ENCODE measurements at places on chromosomes 16 and 17. TPM values are rescaled to one million over a fixed set of nuclear protein-coding genes. Genes with fewer than 3 reads are reported as not detected.

PPM1E gene
- 0.34 TPM for polyA plus RNA-seq

NOMO2 gene
- 202 TPM for polyA plus RNA-seq

SLC16A13 gene
- polyA plus RNA-seq = 2.5 TPM

TP53TG3F gene
- polyA plus RNA-seq = 0.02 TPM

KRT17 gene
- polyA plus RNA-seq = 0.19 TPM

EVI2A gene
- polyA plus RNA-seq = 1.9 TPM

CENPX gene
- polyA plus RNA-seq = 255 TPM

SBK1 gene
- 0.36 TPM for polyA plus RNA-seq

NPW gene
- 0.62 TPM for polyA plus RNA-seq

TSPOAP1 gene
- polyA plus RNA-seq = 1.9 TPM

TNP2 gene
- not detected for polyA plus RNA-seq

HNF1B gene
- polyA plus RNA-seq = not detected

MYOCD gene
- not detected for polyA plus RNA-seq

HOXB5 gene
- not detected for polyA plus RNA-seq

SLC25A10 gene
- 29.9 TPM for polyA plus RNA-seq

CD19 gene
- polyA plus RNA-seq = not detected

MYH8 gene
- polyA plus RNA-seq = not detected

- peak; percentile 88 for DNase-seq
Observed at GRCh38 chr17:73770115-73770848, 126.0 kb upstream of the SDK2 start.

- DNase-seq = no peak
Observed at GRCh38 chr16:90026135-90026534, 6.9 kb upstream of the DBNDD1 start.

GRCh38 chr17:50051082-50051576 lies 4.8 kb upstream of the ITGA3 start:
- no peak for DNase-seq

GRCh38 chr17:45584092-45585036 lies 93.8 kb upstream of the PLEKHM1 start:
- peak; percentile 83 for DNase-seq

GRCh38 chr17:1412185-1413110 lies 12.4 kb upstream of the YWHAE start:
- DNase-seq = no peak

GRCh38 chr16:68420366-68420942 lies 27.9 kb downstream of the SMPD3 start:
- no peak for DNase-seq

DNA sequence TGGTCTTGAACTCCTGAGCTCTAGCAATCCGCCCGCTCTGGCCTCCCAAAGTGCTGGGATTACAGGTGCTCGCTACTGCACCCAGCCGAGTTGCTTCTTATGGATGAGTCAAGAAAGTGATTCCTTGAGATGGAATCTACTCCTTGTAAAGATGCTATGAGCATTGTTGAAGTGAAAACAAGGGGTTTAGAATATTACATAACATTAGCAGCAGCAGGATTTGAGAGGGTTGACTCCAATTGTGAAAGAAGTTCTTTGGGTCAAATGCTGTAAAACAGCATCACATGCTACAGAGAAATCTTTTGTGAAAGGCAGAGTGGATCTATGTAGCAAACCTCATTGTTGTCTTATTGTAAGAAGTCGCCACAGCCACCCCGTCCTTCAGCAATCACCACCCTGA lies 72.7 kb downstream of the NT5M start:
- no peak for DNase-seq

DNA sequence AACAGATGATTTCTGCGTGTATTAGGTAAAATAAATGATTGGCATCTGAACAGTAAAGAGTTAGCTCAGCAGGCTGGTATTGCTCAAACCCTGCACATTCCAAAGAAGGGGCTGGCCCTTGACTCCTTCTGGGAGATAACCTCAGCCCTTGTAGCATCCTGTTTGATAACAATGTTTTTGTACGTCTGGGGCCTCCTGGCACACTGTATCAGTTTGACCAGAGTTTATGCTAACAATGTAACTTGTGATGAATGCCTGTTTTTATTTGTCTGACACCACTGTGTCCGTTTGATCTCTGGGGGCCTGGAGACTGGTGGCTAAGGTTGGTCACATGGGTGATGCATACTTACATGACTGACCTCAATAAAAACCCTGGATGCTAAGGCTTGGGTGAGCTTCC lies 43.8 kb upstream of the NDRG4 start:
- DNase-seq = no peak

- DNase-seq = no peak
Observed at GRCh38 chr17:71412803-71413202, 708.0 kb upstream of the SOX9 start.

GRCh38 chr17:40417258-40417608 lies 463 bp downstream of the TOP2A start:
- DNase-seq = no peak

- DNase-seq = no peak
Observed at GRCh38 chr17:11747441-11747840, 149.2 kb downstream of the DNAH9 start.

DNA sequence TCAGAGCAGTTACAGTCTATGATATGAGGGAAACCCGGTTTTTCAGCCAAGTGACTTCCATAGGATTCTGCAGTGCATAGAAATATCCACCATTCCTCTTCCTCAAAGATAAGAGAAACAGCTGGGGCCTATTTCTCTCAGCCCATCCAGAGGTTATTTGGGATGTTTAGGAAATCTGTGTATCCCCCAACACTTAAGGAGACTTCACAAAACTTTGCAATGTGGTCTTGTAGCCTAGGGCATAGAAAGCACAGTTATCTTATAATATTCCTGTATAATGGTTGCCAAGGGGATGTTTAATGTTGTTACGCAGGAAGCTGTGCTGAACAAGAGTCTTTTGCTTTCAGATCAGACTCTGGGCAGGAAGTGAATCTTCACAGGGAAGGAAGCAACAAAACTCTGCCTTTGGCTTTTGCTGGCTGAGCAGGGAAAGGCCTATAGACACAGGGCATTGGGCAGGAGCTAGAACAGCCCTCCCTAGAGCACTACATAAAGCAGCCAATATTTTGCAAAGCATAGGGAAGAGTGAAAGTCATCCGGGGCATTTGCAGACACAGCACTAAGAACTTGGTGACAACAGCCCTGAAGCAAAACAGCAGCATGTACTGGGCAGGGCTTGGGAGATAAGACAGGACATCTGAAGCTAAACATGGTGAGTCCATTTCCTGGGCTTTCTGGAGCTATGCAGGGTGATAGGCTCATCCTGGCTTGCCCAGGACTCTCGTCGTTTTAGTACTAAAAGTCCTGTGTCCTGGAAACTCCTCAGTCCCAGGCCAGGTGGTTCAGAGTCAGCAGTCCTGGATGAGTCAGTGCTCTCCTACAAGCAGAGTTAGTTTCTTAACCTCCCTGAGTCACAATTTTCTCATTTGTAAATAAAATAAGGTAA lies 18.7 kb upstream of the BEAN1 start:
- DNase-seq = peak; percentile 49

DNA sequence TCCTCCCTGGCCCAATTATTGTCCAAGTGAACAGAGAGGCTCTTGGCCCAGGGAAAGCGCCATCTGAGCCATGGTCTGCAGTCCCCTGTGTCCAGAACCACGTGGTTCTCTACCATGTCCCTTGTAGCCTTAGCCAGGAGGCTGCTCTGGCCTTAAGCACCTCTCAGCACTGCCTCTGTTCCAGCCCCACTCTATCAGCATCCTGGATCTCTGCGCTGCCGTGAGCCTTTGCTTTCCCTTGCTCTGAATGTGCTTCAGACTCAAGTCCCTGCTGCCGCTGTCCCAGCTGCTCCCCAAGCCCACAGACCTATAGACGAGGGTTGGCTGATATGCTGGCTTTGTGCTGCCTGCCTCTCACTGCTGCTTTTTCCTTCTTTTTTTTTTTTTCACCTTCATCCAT lies 33.9 kb downstream of the CYB561 start:
- no peak for DNase-seq

DNA sequence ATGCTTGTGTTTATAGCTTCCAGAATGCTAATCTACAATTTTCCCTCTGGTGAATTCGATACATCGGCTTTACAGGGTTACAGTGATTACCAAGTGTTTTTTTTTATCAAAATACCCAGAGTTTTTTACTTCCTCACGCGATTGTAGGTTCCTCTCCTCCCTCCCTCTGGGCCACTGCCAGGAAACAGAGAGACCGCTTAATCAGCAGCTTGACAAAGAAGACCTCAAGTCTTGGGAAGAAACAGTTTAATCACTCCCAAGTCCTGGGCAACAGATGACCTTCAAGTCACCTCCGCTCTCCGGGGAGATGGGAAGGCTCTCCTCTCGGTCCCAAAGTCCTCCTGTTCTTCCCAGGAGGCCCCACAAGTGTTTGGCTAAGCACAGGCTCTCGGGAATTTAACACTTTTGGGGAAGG lies 23.5 kb downstream of the SMTNL2 start:
- no peak for DNase-seq

DNA sequence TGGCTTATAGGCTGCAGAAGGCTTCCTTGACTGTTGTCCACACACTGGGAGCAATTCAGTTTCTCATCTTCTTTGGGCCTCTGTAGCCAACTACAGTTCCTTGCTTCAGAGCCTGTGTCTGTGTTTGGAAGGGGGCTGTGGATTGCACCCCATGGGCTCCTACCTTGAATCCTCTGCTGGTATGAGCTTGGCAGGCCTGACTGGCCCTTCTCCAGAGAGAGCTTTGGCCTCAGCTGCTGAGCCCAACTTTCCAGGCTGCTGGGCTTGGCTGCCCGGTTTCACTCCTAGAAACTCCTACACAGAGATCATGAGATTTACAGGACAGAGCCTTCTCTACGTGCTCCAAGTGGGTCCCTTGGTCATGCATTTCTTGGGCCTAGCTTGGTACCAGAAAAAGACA lies 354.4 kb downstream of the SNX29 start:
- no peak for DNase-seq

GRCh38 chr17:66715076-66715675 lies 119.7 kb upstream of the CACNG5 start:
- no peak for DNase-seq

GRCh38 chr16:30065943-30066760 lies 592 bp downstream of the ALDOA start:
- DNase-seq = peak; percentile 31

GRCh38 chr16:67387479-67388079 lies 5.7 kb downstream of the TPPP3 start:
- no peak for DNase-seq

- no peak for DNase-seq
Observed at GRCh38 chr17:40059729-40060475, 2.9 kb upstream of the THRA start.

DNA sequence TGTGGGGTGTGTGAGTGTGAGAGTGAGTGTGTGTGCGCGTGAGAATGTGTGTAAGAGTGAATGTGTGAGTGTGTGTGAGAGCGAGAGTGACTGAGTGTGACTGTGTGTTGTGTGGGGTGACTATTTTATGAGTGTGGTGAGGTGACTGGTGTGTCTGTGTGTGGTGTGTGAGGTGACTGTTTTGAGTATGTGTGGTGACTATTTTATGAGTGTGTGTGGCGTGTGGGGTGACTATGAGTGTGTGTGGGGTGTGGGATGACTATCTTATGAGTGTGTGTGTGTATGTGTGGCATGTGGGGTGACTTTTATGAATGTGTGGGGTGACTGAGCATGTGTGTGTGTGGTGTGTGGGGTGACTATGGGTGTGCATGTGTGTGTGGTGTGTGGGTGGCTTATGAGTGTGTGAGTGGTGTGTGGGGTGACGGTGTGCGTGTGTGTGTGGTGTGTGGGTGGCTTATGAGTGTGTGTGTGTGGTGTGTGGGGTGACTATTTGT lies 152.9 kb upstream of the PLCG2 start:
- DNase-seq = no peak

DNA sequence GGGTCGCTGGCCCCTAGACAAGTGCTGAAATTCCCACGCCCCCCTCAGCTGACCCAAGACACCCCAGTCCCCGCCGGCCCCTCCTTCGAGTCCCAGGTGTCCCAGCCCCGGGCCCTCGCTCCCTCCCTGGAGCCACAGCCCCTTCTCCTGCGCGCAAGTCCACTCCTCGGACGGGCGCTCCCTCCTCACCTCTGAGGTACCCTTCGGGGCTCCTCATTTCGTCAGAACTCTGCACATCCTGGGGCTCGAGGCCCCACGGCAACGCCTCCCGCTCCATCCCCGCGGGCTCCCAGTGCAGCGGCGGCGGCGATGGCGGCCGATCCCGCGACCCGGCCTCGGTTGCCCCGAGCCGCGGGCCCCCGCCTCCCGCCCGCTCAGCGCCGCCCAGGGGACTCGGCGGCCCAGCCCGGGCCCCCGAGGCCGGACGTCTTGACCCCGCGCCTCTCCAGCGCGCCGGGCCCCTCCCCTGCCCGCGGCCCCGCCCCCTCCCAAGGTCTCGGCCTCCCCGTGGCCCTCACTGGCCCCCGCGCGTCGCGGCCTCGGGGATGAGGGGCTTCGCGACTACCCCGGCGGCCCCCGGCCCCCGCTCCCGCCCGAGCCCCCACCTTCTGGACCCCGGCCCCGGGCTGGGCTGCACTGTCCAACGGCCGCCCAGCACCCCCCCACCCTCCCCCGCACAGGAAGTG lies at the start of gene ZNF768:
Gene ZNF768, minus strand, starts transcription at position 430 of the 686 bp plus-strand sequence. Its CDS starts 153 bp downstream, at position 277.
- peak; percentile 94 for DNase-seq

GRCh38 chr17:57084802-57085447 lies at the start of gene AKAP1:
Gene AKAP1 (plus strand): TSS chr17:57085246. CDS start chr17:57105465, 20,219 bp downstream.
- peak; percentile 100 for DNase-seq

- no peak for DNase-seq
Observed at GRCh38 chr17:49357516-49357915, 4.5 kb downstream of the ZNF652 start.

GRCh38 chr17:1438593-1439083 lies 17.4 kb downstream of the CRK start:
- DNase-seq = no peak

- no peak for DNase-seq
Observed at GRCh38 chr16:46739934-46740333, 8.2 kb downstream of the MYLK3 start.

GRCh38 chr16:71460941-71461340 lies 1.1 kb downstream of the ZNF23 start:
- DNase-seq = no peak

- no peak for DNase-seq
Observed at GRCh38 chr16:50814541-50814940, 72.7 kb downstream of the CYLD start.

DNA sequence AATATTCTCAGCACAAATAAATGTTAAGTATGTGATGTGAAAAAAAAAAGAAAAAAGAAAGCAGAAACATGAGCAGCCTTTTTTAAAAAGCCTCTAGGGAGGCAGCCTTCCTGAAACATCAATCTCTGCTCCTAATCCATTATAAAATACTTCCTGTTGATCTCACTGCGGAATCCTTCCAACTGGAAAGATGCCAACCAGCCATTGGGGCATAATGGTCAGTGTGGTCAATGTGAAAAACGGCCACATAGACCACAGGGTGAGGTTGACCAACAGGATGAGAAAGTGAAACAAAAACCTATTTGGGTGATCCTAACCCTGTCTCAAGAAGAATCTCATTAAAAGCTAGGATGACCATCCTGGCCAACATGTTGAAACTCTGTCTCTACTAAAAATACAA lies 26.1 kb upstream of the ABCA8 start:
- no peak for DNase-seq

- DNase-seq = no peak
Observed at GRCh38 chr16:87851601-87852000, 17.7 kb downstream of the SLC7A5 start.

Measured in SK-N-SH (cell line).